Amniotic epithelial cell (primary cell): ENCODE measurements at places on chromosomes 5 and 9.

DNA sequence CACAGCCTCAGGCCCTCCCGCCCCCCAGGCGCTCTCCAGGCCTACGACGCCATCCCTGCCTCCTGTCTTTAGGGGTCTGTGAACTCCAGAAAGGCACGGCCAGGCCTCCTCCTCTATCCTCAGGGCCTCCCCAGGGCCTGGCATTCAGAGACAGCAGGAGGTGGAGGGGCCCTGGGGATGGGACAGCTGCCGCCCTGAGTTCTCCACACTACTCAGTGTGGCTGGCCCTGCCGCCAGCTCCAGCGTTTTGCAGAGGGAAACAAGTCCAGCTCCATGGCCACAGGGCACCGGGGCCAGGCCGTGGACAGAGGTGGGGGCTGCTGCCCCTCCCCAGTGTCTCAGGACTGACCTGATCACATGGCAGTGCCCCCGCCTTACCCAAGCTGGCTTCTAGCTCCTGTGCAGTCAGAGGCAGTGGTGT is 16.4 kb downstream of the SH3GLB2 start:
- DNase-seq, result no peak

DNA sequence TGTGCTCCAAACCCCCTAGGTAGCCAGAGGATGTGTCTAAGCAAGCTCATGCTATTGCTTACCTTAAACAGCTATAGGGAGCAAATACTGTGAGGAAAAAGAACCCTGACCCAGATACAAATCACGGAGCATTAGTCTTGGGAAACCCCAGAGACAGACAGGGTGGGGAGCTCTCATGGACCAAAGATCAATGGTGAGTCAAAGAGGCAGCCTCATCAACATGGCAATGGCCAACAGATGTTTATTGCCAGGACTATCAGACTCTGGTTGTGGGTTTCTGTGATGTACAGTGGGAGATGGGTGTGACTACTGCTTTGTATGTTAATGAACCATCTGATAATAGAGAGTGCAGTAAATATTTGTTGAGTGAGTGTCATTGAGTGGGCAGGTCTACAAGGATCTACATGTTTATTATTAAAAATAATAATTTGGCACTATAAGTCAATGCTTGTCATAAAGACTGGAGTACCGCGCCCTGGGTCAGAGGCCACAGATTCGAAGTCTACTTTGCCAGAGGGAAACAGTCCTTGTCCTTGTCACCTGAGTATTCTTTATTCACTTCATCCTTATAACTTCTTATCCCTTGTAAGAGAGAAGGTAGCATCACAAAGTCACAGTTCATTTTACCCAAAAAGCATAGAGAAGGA is 56.5 kb upstream of the RAI14 start:
- peak; percentile 43 for DNase-seq

- DNase-seq, result peak; percentile 43
These were observed 28.7 kb downstream of the BICD2 start for GRCh38 chr9:92735636-92736562.

- DNase-seq, result no peak
These were observed 293.4 kb upstream of the PTGER4 start for GRCh38 chr5:40386289-40386688.

DNA sequence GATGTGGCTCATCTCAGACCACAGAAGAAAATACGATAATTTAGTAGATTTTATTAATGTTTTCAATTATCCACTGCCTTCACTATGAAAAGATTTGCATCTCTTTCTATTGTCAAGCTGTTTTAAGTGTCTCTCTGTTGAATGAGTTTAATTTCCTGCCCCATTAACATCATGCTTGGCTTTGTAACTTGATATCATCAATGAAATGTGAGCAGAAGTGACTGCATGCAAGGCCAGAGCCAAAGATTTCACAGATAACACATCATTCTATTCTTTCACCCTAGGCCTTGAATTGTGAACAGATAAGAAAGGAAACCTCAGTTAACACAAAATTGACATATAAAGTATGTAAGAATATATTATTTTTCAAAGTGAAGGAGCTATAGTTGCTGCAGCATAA is 986.4 kb upstream of the CDH18 start:
- DNase-seq, result no peak

- no peak for DNase-seq
These were observed 104.0 kb upstream of the ALDH1B1 start for GRCh38 chr9:38288502-38288901.

DNA sequence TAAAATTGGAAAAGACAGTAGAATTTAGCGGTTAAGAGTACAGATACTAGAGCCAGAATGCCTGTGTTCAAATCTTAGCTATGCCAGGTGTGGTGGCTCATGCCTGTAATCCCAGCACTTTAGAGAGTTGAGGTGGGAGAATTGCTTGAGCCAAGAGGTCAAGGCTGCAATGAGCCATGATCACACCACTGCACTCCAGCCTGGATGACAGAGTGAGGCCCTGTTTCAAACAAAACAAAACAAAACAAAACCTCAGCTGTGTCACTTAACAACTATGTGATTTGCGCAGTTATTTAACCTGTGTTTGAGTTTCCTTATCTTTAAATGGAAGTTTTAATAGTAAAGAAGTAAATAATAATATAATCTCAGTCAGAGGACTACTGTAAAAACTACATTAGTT is 68.3 kb downstream of the TBCA start:
- peak; percentile 15 for DNase-seq

DNA sequence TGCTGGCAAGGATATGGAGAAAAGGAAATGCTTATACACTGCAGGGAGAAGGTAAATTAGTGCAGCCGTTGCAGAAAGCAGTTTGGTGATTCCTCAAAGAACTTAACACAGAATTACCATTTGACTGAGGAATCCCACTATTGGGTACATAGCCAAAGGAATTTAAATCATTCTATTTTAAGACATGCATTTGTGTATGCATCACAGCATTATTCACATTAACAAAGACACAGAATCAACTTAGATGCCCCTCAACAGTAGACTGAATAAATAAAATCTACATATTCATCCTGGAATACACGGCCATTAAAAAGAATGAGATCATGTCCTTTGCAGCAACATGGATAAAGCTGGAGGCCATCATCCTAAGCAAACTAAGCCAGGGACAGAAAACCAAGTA is 510.1 kb upstream of the CDH9 start:
- DNase-seq, result no peak

GRCh38 chr5:176875783-176876505 is 23.2 kb downstream of the HK3 start:
- DNase-seq, result no peak

- no peak for DNase-seq
These were observed 14.9 kb downstream of the GAPT start for GRCh38 chr5:58505971-58506640.

GRCh38 chr5:44747396-44747795 is 61.4 kb upstream of the MRPS30 start:
- DNase-seq, result no peak

- no peak for DNase-seq
These were observed 1.8 kb downstream of the STK10 start for GRCh38 chr5:172186114-172186695.

GRCh38 chr9:136625101-136626065 is 37.3 kb upstream of the EGFL7 start:
- peak; percentile 74 for DNase-seq

DNA sequence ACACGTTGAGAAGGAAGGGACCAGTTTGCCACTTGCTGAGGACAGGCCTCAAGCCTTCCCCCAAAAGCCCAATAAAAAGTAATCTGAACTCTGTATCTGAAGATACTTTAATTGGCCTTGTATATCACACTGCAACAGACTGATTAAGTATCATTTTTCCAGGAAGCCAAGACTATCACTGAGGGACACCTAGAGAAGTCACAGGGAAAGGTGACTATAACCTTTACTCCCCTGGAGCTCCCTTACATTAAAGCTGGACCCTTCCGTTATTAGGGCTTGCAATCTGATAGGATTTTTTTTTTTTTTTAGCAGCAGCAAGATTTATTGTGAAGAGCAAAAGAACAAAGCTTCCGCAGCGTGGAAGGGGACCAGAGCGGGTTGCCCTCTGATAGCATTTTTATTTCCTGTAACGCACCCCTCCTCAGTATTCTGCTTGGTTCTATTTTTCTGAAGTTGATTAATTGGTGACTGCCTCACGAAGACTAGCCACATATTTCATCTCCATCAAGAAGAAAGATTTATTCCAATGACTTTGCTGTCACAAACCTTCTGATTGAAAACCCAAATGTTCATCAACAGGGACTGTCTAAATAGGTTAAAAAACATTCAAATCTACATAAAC is 2.7 kb downstream of the CDC14B start:
- no peak for DNase-seq

- no peak for DNase-seq
These were observed 538.6 kb downstream of the ELAVL2 start for GRCh38 chr9:23287390-23287789.

GRCh38 chr5:135149956-135150723 is 116.1 kb upstream of the PITX1 start:
- DNase-seq, result no peak

DNA sequence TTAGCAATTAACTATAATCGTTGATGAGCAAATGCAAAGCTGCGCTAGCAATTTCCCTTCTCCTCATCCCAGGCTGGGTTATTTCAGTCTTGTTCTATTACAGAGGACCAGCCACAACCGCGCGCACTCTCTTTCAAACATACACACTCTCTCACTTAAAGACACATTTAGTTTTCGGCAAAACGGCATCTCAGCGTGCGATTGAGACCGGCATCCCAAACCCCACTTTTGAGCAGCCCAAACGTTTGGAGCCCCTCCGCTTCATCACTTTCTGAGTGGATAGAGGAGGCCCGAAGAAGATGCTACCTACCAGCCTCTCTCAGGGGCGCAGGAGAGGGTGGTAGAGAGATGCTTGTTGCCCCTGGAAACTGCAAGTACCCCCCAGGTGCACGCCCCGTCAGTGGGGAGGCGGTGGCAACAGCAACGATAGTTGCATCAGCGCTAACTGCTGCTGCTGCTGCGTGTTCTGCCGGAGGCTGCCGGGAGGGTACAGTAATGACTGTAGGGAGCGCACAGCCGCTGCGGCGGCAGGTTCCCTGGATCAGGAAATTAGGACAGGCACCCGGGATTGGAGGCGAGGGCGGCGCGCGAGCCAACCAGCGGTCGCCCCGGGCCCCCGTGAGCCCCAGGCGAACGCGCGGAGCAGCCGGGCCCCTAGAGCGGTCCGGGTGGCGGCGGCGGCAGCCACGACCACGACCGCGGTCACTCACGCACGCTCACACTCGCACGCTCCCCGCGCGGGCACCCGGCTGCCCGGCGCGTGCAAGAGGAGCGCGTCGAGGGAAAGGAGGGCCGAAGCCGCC is 467 bp upstream of the VLDLR start:
- peak; percentile 69 for DNase-seq

DNA sequence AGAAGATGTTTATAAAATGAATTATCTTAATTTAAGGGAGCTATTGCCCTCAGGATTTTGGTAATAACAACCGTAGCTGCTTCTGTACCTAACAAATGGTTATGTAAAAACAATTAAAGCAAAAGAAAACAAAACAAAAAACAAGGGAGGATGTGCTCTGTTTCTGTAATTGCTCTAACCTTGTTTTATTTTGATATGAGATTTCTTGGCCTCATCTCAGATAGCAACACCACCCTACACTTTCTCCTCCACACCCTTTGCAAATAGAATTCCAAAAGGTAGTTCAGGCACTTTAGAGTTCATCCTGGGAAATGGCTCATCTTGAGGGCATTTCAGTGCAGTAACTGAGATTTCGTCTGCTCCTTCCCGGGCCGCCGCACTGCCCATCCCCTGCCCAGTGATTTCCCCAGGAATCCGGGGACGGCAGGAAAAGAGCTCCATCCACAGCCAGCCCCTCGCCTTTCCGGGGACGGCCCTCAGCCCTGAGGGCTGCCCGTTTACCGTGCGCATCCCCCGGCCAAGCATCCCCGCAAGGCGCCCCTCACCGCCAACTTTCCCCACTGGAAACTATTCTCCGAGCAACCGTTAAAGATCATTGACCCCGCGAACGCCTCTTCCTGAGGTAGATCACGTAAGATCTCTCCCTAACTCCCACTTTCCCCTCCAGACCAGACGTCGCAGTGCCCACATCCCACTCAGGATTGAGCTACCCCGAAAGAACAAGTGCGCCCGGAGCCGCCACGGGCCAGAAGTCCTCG is 1.2 kb downstream of the FNBP1 start:
- no peak for DNase-seq

DNA sequence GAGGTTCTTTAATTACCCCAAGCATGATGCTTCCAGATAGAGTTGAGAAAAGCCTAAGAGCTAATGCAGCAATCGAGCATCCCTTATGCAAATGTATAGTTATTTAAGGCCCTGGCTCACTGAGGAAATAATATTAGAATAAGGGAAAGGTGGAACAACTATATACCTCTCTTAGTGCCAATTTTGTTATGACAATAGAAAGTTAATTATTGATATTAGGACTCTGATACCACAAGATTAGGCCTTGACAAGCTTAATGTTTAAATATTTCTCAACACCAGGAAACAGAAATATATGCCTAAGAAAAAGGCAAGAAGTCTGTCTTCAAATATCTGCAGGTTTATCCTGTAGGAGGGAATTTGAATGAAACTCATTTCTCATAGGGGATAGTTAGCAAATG is 371.0 kb downstream of the PRELID2 start:
- no peak for DNase-seq

DNA sequence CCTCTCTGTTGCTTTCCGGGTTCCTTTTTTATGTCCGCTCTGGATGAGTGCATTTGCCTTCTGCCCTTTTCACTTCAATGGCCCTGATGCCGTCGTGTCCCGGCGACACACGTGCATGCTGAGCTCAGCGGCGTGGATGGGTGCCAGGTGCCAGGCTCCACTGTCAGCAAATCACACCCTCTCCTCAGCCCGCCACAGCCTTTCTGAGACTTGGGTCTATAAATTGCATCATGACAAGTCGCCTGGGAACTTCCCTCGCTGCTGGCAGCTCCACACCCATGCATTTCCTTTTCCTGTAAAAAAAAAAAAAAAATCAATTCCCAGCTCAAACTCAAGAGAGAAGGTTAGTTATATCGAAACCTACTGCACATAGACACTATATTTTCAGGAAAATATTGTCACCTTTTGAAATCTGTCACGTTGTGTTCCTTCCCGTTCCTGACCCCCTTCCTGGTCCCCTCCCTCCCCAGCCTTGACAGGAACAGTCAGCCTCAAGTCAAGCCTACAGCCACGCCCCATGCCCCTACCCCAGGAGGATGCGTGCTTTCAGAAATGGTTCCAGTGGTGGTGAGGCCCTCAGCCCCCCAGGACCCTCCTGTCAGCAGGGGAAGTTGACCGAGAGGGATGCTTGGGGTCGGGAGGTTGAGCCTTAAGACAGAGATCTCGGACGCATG is 110.3 kb upstream of the PTCH1 start:
- DNase-seq, result no peak
